ENCODE measurements at places on chromosomes 2 and 18.
A peak's percentile ranks its signal among the peaks of the same experiment; 100 is the strongest.

DNA sequence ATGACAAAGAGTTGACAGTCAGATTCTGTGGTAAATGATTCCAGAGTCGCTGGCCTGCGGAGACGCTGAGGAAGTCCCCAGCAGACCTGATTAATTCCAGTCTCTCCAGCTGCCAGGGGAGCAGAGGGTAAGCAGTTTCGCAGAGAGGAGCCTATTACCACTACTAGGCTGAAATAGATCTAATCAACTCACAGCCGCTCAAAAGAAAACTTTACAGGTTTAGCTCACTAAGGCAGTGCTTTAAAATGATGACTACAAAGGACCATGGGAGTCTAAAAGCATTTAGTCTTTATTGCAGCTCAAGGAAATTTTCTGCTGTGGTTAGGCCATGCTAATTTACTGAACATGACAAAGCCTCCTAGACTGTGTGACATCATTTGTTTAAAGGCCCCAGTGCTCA is 445.6 kb upstream of the POU3F3 start:
- DNase-seq: no peak

DNA sequence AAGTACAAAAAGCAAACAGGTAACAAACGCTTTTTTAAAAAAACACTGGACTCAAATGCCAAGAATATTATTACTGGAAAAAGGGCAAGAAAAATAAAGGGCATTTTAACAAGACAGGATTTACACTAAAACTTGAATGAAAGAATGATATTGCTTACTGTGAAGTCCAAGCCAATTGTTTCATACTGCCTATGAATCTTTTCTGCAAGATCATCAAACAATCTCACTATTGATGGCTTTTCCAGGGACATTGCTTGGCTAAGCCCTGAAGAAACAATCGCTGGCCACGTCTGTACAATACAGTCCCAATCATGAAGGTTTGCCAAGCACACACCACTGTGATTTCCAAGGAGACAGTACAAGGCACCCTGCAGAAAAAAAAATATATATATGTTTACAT is 41.4 kb upstream of the GPR75 start:
- no peak for DNase-seq

DNA sequence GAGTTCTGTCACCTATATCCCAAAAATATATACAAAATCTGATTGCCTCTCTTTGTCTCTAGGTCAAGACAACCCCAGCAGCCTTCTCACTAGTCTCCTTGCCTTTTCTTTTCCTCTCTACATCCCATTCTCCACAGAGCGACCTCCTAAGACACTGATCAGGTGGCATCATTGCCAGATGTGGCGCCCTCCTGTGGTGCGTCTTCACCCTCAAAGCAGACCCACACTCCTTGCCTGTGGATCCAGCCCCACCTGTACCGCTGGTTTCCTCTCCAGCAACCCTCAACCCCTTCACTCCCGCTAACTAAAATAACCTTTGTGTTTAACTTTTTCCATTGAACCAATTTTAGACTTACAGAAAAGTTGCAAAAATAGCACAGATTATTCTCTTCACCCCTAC is 273.3 kb downstream of the GLI2 start:
- DNase-seq: no peak

- DNase-seq: no peak
Observed at GRCh38 chr2:223723954-223724411, 113.4 kb downstream of the AP1S3 start.

GRCh38 chr2:35443087-35443486 is 912.5 kb upstream of the CRIM1 start:
- no peak for DNase-seq

DNA sequence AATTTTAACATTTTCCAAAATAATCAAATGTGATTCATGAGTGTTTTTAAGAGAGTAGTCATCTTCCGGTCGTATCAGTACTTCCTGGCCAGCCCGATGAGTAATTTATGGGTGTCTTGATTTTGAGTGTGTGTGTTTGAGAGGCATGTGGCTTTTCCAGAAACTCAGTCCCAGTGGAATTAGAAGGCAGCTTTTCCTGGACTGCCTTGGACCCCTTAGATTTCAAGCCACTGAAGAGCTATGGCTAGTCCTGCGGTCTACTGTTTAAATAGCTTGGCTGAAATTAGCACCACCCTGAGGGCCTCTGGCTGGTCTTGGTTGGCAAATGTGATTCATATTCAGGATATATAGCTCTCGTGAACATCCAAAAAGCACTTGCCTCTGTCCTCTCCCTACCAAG is 59.4 kb downstream of the HK2 start:
- peak; percentile 76 for DNase-seq

- DNase-seq: no peak
Observed at GRCh38 chr18:59051470-59052165, 88.1 kb upstream of the SEC11C start.

DNA sequence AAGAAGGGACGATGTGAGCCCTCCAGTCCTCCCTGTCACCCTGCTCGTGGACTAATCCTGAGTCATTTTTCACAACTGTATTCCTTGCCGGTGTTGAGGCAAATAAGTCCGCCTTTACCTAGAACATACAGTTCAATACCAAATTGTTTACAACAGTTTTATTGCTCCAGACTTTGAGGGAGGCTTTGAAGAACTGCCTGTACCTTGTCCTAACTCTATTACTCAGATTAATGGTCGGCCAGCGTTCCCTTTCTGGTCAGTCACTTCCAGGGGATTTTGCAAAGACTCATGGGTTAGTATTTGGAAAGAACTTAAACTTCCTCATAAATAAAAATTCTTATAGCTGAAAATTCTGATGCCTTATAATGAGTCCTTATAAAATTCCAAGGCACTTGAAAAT is 85.1 kb upstream of the ZNF532 start:
- DNase-seq: no peak

GRCh38 chr18:72502671-72503431 is 41.3 kb downstream of the CBLN2 start:
- no peak for DNase-seq

- DNase-seq: no peak
Observed at GRCh38 chr2:128593879-128594650, 275.4 kb upstream of the HS6ST1 start.

DNA sequence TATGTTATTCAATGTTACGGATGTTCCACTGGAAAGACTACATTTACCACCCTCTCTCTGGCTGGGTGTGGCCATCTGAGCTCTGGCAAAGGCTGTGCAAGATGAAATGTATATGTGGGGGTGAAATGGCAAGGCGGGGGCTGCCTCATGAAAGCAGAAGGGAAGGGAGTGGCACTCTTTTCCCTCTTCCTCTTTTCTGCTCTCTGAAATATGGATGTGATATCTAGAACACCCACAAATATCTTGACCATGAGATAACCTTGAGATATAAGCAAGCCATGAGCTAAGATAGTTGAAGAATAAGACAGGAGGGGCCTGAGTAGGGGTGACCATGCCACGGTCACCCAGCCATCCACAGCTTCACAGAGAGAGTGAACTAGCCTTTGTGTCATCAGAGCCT is 367.8 kb upstream of the ID2 start:
- DNase-seq: no peak

DNA sequence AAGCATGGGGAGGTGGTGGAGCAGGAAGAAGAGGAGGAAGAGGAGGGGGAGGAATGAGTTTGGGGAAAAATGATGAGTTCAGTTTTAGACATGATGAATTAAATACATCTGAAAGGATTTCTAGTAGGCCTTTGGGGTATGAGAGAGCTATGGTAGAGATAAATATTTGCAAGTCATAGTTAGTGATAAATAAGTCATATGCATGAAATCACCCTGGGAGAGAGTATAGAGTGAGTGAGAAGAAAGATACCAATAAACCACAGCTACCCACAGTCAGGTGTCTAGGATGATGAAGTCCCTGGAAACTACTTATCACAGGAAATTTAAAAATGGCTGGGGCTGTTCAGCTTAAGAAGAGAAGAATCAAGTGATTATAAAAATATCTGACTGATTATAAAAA is 240.5 kb downstream of the RDH14 start:
- no peak for DNase-seq

DNA sequence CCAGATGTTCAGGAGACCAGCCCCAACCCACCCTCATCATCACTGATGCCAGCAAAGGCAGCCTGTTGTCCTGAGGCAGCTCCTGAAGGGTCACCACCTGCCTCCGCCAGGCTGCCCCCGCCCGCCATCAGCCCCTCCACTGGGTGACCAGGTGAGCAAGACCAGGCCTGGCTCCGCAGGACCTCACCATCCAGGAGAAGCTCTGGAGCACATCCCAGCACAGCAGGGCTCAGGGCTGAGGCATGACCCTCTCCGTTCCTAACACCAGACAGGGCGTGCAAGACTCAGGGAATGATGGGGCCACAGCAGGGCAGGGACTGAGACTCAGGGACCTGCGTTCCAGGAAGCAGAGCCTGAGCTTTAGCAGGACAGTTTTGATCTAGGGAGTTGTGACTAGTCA is 218.8 kb upstream of the RAB6C start:
- DNase-seq: no peak

DNA sequence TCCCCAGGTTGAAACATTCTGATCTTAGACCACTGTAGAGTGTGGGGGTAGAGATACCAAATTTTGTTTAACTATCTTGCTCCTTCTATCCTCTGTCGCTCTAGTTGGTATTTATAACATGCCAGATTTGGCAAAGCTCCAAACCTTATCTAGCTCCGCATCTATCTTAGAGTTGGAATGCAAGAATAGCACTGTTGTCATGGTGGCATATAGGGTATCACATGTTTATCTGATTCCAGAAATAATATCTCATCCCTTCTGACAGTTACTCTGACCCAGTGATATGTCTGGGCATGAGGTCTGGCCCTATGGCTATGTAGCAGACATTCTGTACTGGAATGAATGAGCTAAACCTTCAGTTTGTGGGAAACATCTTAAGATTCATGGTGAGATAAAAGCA is 51.7 kb downstream of the CABYR start:
- no peak for DNase-seq

GRCh38 chr2:84649487-84650142 is 133.3 kb downstream of the DNAH6 start:
- no peak for DNase-seq

GRCh38 chr2:128755695-128756364 is 437.2 kb upstream of the HS6ST1 start:
- DNase-seq: no peak

- DNase-seq: no peak
Observed at GRCh38 chr2:73032702-73033097, 38.8 kb downstream of the SFXN5 start.

- peak; percentile 13 for DNase-seq
Observed at GRCh38 chr2:161947406-161947805, 126.6 kb downstream of the DPP4 start.

GRCh38 chr2:182949572-182950189 is 83.2 kb upstream of the FRZB start:
- no peak for DNase-seq

GRCh38 chr2:169366066-169366465 is 3.7 kb upstream of the LRP2 start:
- DNase-seq: no peak

DNA sequence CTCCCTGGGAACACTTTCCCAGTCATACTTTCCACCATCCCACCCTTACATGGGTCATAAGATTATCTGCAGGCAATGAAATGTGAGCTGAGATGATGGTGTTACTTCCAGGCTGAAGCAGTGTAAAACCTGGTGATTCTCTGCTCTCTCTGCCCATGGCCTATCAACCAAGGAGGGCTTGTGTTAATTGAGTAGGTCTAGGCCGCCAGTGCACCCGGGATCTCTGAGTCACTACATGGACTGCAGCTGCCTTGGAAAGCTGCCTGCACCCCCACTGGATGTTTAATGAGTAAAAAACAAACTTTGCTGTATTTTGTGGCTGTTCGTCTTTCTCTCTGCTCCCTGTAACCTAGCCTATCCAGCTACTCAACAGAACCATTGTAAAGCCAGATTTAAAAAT is 451.7 kb upstream of the SMIM21 start:
- no peak for DNase-seq

DNA sequence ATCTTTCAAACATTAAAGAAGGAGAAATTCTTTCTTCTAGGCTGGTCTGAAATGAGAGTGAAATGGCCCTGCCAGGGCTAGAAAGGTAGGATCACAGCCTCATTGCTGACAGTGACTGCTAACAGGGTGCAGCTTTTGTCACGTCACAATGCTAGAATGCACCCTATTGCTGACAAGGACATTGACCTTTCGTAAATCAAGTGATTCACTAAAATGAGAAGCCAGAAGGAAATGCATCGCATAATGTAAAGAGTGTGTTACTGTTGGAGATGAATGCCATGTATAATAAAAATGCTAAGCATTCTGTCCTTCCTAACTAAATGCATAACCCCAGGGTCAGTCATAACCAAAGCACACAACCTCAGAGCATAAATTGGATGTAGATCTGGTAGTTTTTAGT is 732.9 kb downstream of the TDRD15 start:
- no peak for DNase-seq

GRCh38 chr18:12621742-12622306 is 36.1 kb downstream of the SPIRE1 start:
- peak; percentile 84 for DNase-seq

DNA sequence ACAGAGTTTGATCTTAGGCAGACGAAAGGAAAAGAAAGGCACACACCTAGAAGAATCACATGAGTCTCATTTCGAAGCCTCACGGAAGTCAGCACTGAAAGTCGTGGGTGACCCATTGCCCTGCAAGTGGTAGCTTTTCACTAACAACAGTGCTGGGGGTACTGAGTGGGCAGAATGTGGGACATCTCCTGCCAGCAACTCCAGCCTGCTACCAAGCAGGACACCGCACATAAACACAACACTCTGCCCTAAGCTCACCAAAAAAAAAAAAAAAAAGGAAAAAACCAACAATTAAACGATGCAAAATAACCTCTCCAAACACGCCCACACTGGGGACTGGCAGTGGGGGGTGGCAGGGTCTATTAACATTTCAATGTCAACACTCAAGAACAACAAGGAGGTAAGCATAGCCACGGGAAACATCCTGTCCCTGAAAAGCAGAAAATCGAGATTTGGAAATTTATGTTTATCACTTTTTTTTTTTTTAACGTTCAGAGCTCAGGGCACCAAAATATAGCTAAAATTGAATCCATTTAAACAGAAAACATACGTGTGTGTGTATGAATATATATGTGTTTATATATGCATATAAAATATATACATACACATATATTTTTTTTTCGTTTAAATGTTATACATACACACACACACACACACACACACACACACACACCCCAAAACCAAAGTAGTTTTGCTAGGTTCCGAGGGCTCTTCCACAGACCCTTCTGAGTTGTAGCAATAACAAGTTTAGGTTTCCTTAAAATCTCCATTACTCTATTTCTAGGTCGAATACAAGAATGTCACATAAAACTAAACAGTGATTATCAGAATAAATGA is 2.2 kb downstream of the INO80D start:
- DNase-seq: no peak

DNA sequence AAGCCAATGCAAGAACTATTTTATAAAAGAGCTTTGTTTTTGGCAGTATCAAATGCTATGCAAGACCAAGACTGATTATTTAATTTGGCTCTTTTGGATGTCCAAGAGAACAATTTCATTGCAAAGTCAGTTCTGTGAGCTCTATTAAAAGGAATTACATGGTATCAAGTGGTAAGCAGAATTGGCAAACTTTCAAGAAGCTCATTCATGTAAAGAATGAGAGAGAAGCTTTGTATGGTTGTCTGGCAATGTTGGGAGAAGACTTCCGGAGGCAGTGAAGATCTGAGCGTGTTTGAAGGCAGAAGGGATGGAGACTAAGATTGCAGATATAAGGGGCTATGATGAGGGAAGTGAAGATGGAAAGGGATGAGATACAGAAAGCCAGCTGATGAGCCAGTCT is 49.6 kb downstream of the CPS1 start:
- DNase-seq: peak; percentile 5

- DNase-seq: no peak
Observed at GRCh38 chr18:77308216-77308615, 58.6 kb downstream of the GALR1 start.

Data from AG10803 (cell line).